Lung (tissue), 17 donors: ENCODE measurements at places on chromosomes 13 and 19.

DNA sequence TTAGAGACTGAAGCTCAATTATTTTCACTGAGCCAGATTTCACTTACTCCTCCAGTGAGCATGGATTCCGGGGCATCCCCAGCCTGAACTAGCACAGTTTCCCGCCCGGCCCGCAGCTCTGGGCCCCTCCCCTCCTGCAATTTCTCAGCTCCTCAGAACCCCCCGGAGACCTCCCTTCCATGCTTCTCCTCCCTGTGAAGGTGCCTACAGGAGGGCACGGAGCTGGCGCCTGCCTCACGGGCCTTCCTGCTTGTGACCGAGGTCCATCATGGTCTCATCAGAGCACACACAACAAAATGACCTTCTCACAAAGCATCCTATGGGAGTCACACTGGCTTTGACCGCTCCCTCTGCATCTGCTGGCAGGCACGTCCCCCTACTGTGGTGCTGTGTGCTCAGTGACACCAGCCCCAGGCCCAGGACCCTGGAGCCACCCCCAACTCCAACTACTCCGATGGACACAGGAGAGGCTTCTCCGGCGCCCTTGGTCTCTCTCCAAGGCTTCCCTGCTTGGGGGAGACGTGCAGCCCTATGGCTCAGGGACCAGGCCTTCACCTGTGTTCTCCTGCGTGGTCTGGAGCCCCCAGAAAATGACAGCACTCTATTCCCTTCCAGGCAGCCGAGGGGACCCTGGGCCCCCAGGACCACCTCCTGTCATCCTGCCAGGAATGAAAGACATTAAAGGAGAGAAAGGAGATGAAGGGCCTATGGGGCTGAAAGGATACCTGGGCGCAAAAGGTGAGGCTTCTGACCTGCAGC is 77.1 kb downstream of the RAB20 start:
- DNase-seq, result no peak

DNA sequence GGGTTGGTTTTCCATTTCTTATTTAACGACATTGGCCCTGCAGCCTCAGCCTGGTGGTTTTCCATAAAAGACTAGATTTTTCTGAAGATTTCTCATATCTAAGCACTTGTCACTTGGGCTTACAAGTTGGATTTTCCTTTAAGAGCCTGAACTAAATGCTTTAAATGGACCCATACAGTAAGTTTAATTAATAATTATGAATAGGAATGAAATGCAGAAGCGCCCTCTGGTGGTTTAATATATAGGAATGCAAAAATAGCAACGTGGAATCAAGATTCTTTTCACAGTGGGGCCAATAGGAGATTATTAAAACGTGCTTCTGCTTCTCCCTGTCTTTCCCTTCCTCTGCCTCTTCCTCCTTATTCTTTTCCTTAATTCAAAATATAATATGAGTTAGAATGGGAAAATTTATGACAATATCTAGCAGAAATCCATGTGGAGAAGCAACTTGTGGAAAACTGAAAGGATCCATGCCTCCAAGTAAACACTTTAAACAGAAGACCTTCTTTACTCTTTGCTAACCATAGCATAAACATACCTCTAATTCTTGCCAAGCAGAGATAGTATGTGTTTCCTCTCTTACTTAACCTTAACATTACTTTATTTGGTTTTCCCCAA is 324.0 kb downstream of the GPC5 start:
- no peak for DNase-seq

DNA sequence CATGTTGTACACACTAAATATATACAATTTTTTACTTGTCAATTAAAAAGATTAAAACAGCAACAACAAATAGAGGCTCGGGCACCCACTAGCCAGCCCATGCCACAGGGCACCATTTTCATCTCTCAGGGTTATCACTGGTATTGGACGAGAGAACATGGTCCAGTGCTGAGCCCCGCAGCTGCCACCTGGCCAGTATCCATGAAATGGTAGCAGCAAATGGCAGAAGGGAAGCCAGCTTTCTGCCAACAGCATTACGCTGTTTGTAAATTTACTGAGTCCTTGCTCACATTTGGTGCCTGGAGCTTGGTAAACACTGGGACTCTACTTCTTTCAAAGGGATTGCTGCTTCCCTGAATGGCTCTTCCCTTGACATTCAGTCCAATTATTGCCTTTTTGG is 87.9 kb upstream of the WASF3 start:
- no peak for DNase-seq

- no peak for DNase-seq
These were observed 224.2 kb upstream of the MAB21L1 start for GRCh38 chr13:35700671-35701070.

- DNase-seq, result peak; percentile 91
These were observed at the start of gene ZNF610 for GRCh38 chr19:52336117-52336790. ZNF610 (plus strand) TSS chr19:52336243; CDS start chr19:52349173, 12,930 bp downstream.

DNA sequence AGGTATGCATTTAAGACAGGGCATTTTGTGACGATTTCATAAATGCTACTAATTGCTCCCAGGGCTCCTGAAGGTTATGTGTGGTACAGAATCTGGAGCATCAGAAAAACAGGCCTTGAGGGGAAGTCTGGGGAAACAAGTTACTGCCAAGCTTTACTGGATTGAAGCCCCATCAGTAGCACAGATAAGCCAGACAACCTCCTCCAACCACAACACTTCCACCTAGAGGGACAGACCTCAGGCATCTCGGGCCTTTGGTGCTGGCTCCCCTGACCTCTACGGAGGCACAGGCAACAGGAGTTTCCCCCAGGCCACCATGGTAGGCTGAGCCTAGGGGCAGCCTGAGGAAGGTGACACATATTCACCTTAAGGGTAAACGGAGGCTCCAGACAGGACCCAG is 54.1 kb downstream of the ABCC4 start:
- no peak for DNase-seq

DNA sequence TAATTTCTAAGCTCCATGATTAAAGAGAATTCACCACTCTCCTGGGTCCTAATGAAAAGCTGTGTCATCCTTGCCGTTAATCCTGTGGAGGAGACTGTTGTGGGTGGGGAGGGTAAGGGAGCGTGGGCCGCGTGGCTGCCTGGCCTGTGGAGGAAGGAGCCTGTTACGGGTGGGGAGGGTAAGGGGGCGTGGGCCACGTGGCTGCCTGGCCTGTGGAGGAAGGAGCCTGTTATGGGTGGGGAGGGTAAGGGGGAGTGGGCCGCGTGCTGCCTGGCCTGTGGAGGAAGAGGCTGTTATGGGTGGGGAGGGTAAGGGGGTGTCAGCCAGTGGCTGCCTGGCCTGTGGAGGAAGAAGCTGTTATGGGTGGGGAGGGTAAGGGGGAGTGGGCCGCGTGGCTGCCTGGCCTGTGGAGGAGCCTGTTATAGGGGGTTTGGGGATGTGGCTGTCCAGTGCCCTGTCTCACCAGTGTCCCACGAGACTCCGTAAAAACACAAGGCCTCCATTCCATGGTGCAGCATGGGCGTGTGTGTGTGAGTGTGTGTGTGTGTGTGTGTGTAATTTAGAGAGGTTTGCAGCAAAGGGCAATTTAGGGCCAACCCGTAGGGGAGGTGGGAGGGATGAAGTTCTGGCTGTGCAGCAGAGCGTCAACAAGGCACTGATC is 15.6 kb upstream of the DCUN1D2 start:
- no peak for DNase-seq

DNA sequence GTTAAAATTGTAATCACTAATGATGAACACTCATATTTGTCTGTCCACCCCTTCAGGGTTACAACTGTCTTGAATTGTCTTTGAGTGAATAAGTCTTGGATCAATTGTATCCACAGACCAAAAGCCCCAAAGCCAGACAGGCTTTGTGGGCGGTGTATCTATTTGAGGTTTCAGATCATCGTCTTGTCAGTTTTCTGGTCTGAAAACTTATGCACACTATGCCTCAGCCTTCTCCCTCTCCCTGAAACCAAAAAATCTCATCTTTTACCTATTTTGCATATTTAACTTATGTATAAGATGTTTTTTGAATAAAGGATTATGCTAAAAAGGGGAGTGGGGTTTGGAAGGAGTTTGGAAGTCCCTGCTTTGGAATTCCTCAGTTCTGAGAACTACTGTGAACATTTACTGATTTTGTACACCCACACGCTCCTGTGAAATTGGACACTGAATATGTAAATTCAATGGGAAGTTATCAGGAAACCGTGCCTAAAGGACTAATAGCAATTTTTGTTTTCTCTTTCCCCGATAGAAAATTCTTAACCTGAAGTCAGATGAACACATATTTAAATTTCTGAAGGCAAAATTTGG is 52.1 kb downstream of the DPY19L3 start:
- no peak for DNase-seq

- no peak for DNase-seq
These were observed 201.1 kb downstream of the NBEA start for GRCh38 chr13:35143123-35143522.

GRCh38 chr19:13102666-13103580 is at the start of gene LYL1:
LYL1 (minus strand) TSS chr19:13102858; CDS start chr19:13101171, 1,687 bp downstream.
- peak; percentile 71 for DNase-seq

- no peak for DNase-seq
These were observed 418.0 kb downstream of the ZNF536 start for GRCh38 chr19:30790056-30790680.

GRCh38 chr19:48654299-48655059 is 8.5 kb upstream of the CA11 start:
- DNase-seq, result peak; percentile 4

GRCh38 chr13:112943309-112944125 is 25.5 kb upstream of the MCF2L start:
- peak; percentile 67 for DNase-seq

- DNase-seq, result no peak
These were observed 694 bp upstream of the ZIC5 start for GRCh38 chr13:99972190-99972731.

DNA sequence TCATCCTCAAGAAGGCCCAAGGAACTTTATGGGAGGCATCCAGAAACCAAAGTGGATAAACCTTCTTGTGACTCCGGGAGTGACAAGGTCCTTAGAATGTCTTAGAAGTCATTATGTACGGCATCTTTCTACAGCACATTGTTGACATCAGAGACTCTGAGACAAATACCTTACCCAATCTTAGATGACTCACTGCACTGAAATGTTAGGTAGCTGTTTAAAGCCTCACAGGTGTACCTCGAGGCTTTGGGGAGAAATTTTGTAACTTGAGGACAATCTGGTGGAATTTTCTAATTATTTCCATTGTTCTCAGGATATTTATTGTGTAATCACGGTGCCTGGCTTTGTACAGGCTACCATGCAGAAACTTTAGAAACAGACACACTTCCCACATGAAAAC is 14.8 kb upstream of the LGALS13 start:
- DNase-seq, result no peak

DNA sequence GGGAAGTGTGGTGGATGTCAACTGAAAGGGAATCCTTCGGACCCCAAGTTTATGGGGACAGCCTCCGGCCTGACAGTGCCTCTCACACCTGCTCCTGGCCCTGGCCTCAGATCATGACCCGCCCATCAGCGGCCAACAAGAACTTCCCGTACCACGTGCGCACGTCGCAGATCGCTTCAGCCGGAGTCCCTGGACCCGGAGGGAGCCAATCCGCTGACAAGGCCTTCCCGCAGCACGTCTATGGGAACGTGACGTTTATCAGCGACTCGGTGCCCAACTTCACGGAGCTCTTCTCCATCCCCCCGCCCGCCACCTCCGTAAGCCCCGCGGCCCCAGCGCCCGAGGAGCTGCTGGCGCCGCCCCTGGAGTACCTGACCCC is 2.0 kb upstream of the MEGF8 start:
- DNase-seq, result no peak

DNA sequence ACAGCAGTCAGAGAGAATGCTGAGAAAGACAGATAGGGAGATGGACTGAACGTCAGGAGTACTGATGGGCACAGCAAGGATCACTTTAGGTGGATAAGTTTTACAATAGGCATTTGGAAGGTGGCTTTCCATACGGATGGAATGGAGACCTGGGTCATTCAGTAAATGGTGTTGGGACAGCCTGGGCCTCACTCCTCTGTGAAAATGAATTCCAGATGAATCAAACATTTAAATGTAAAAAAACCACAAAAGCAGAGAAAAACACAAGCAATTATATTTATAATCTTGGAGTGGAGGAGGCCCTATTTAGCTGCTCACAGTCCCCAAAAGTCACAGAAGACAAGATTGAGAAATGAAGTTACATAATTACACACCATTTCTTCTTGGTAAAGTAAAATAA is 4.7 kb downstream of the IL17D start:
- no peak for DNase-seq

- DNase-seq, result no peak
These were observed 81.3 kb upstream of the UBL3 start for GRCh38 chr13:29931696-29932095.

GRCh38 chr19:35908973-35909683 is 1.0 kb upstream of the TYROBP start:
- no peak for DNase-seq

GRCh38 chr19:38209152-38209551 is 14.9 kb downstream of the DPF1 start:
- DNase-seq, result no peak

DNA sequence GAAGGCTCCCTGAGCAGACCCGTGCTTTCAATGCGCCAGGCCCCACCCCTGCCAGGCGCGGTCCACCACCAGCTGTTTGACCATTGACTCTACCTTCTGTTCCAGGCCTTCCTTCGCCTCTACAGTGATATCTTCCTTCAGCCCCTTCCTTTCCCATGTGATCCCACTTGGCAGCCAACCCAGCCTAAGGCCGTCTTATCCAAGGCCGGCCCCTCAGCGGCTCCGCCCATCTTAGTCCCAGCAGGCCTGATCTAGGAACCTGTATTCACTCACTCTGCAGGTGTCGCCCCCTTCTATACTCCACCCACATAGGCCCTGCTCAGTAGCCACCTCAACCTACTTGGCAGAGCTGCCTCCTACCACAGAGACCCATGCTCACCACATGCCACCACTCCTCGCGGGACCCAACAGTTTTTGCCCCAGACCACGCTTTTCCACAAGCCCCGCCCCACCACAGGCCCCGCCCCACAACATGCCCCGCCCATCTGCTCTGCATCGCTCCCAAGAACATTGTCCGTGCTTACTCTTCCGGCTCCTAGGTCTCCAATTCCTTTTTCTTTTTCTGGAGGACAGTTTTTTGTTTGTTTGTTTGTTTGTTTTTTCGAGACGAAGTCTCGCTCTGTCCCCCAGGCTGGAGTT is 2.9 kb downstream of the RASIP1 start:
- no peak for DNase-seq

GRCh38 chr19:18710186-18710585 is 26.7 kb downstream of the CRTC1 start:
- no peak for DNase-seq

GRCh38 chr19:57063070-57063469 is 56.7 kb upstream of the USP29 start:
- no peak for DNase-seq

GRCh38 chr19:35403116-35403760 is 32.4 kb downstream of the GPR42 start:
- no peak for DNase-seq
